ENCODE measurements at places on chromosomes 2 and 18.
A peak's percentile ranks its signal among the peaks of the same experiment; 100 is the strongest.

DNA sequence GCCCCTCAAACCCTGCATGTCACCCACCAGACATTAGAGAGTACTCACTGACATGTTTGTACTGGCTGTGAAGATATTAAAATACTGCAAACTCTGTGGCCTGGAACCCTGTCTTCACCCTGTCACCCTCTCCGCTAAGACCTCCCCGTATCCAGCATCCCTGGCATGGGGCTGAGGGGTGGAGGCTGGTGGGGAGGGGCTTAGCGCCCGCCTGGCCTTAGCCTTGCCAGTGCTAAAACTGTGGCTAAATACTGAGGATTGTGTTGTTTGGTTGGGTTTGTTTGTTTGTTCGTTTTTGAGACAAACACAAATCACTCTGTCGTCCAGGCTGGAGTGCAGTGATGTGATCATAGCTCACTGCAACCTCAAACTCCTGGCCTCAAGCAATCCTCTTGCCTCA is 1.8 kb downstream of the PSTPIP2 start:
- DNase-seq = no peak

GRCh38 chr18:6054256-6054842 is 159.0 kb upstream of the TMEM200C start:
- no peak for DNase-seq

DNA sequence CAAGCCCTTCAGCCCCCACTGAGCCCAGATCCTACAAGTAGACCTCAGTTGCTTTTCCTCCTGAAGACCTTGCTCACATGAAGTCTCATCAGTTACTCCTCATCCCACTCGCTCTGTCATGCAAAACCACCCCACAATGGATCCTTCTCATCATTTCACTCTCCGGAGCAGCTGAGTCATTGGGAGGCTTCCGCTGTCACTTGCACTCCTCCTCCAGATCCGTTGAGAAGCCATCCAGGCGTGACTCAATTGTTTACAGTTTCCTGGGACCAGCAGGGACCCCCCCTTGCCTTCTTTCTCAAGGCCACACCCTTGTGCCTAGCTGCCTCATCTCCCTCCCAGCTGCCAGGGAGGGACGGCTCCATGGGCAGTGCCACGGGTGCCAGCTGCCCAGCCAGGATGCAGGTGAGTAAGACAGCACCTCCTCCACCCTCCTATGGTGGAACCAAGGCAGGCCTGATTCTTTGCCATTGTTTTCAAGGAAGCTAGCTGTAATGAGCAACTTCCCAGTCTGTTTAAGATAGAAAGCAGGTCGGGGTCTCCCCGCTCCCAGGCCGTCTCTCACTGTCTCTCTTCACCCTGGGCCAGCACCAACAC is 16.3 kb downstream of the GPR55 start:
- DNase-seq = peak; percentile 25

GRCh38 chr2:140128909-140129308 is 1348.7 kb upstream of the NXPH2 start:
- DNase-seq = no peak

- DNase-seq = no peak
These were observed 12.0 kb downstream of the MRPL35 start for GRCh38 chr2:86211033-86211795.

- DNase-seq = no peak
These were observed 61.1 kb downstream of the GATA6 start for GRCh38 chr18:22230471-22230945.

- DNase-seq = no peak
These were observed 217.1 kb downstream of the DYSF start for GRCh38 chr2:71670430-71670795.

DNA sequence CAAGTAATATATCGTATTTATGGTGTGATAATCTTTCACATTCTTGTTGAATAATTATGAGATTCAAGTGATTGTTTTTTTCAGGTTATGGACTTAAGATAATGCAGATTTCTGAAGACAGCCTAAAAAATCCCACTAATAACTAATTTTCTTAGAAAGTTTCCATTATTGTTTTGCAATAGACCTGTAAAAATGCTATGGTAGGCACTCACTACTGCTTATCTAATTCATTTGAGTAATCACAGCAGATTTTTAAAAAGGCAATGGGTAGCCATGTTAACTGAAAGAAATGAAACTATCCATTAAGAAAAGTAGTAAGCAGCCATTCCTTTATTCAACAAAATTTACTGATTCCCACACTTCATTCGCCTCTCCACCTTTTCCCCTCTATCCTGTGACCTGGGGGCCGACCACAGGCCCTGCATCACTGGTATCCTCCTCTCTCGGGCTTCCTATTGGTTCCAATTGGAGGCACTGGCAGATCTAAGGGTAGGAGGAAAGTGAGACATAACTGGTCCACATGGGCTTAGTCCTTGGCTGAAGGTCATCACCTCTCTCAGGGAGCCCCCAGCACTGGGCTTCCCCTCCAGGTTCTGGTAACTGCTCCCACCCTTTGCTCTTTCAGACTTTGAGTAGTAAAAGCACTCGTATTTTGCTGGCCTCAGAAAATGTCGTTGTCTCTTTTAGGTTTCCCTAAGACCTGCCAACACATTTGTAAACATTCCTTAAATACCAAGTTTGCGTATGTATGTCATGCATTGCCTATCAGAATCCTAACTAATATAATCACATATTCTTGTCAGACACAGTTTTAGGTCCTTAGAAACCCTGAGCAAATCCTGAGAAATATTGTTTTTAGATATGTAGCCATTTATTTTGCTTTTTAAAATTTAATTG is 18.5 kb downstream of the RBMS1 start:
- no peak for DNase-seq

DNA sequence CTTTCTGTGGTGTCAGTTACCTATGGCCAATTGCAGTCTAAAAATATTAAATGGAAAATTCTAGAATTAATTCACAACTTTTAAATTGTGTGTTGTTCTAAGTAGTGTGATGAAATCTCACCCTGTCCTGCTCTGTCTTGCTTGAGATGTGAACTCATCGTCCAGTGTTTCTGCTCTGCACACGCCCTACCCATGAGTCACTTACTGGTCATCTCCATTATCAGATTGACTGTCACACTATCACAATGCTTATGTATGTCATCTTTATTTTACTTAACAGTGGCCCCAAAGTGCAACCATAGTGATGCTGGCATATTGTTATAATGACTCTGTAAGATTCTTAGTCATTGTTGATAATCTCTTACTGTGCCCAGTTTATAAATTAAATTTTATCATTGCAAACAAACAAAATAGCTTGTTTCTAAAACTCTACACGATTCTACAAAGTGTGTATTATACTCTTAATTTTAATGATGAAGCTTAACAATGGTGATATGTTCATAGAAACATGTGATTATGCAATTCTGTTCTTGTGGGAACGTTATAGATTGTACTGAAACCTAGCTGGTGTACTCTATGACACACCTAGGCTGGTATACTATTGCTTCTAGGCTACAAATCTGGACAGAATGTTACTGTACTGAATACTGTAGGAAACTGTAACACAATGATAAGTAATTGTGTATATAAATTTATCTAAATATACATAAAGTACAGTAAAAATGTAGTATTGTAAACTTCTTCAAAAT is 1086.8 kb upstream of the PIK3C3 start:
- no peak for DNase-seq

DNA sequence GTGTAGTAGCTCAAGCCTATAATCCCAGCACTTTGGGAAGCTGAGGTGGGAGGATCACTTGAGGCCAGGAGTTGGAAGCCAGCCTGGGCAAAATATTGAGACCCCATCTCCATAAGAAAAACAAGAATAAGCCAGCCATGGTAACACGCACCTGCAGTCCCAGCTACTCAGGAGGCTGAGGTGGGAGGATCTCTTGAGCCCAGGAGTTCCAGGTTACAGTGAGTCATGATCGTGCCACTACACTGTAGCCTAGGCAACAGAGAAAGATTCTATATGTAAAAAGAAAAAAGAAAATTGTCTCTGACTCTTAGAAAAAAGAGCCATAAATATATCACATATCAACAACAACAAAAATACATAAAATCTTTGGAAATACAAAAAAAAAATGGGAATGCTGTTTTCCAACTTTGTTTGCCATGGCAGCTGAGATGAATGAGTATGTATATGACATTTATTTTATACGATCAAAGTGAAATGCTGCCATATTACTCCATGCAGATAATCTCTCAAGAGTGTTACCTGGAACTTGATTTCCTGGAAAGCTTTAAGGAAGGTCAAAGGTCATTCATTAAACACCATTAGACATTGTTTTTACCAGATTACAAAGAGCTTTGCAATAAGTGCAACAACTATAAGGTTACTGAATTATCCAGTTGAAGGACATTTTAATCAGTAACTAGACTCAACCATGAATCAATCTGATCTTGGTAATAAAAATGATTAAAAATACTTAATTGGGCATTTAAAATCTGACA is 19.7 kb upstream of the DAPL1 start:
- no peak for DNase-seq

DNA sequence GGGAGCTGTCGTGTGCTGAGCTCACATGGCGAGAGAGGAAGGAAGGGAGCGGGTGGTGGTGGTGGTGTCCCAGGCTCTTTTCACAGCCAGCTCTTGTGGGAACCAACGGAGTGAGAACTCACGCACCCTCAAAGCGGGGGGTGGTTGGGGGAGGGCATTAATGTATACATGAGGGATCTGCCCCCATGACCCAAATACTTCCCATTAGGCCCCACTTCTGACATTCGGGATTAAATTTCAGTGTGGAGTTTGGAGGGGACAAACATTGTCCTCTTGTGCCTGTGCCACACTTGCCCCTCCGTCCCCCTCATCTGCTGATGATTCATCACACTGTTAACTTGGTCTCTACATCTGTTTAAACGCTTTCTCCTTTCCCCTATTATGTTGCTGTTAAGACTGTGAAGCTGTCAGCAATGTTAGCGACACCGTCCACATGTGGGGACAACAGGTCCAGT is 22.5 kb downstream of the INPP4A start:
- no peak for DNase-seq

DNA sequence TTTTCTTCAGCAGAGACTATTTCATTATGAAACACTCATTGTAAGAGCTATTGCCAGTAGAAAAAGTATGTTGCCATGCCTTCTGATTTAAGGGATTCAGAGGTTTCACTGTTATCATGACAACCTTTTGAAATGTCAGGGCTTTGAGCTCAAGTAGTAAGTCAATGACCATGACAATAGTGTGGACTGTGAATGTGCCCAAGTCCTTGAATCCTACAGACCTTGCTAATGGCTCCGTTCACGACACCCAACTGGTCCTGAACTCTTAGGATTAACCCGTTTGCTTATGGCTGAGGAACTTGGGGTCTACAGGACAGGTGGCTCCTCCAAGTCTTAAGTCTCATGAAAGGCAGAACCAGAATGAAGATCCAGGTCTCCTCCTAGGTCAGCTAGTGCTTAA is 17.6 kb upstream of the KIDINS220 start:
- no peak for DNase-seq

DNA sequence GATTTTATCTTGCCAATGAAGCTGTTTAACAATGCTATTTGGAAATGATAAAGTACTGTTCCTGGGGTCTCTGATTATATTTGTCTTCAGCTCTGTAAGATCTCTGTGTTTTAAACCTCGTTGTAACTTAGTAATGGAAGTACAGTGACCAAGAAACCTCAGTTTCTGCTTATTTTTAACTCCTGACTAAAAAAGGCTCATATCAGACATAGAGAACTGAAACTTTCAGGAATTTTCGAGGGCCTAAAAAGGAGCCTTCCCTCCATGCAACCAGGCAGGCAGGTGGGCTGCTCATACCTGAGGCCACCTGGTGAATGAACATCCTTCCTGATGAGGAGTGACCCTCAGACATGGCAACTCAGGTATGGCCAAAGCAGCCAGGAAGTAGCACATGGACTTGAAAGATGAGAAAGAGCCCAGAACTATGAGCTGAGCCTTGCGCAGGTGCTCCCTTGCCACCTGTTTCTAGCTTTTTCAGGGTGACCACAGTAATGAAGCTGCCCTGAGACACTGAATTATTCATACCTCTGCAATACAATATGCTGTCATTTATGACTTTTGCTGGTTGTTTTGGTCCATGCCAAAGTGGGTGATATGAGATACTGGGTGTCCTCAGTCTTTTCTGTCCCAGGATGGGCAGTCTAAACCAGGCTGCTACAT is 23.9 kb downstream of the MYO3B start:
- no peak for DNase-seq

DNA sequence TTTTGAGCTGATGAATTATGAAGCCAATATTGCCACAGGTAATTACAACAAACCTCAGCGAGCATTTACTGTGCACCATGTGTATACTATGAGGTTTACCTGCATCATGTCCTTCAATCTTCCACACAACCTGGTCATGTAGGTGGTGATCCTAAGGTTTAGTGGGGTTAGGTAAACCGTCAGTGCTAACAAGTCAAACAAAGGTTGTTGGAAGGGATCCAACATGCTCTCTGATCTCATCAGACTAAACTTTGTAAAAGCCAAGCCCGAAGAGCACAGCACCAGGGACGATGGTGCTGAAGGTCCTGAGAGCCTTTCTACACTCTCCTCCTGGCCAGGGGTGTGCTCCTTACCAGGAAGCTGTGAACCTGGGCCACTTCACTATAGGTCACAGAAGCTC is 29.4 kb downstream of the SH3YL1 start:
- DNase-seq = no peak

- DNase-seq = no peak
These were observed at the start of gene IHH for GRCh38 chr2:219060821-219061791. Gene IHH, minus strand, starts transcription at chr2:219060921. Its CDS starts 454 bp downstream, at chr2:219060467.

DNA sequence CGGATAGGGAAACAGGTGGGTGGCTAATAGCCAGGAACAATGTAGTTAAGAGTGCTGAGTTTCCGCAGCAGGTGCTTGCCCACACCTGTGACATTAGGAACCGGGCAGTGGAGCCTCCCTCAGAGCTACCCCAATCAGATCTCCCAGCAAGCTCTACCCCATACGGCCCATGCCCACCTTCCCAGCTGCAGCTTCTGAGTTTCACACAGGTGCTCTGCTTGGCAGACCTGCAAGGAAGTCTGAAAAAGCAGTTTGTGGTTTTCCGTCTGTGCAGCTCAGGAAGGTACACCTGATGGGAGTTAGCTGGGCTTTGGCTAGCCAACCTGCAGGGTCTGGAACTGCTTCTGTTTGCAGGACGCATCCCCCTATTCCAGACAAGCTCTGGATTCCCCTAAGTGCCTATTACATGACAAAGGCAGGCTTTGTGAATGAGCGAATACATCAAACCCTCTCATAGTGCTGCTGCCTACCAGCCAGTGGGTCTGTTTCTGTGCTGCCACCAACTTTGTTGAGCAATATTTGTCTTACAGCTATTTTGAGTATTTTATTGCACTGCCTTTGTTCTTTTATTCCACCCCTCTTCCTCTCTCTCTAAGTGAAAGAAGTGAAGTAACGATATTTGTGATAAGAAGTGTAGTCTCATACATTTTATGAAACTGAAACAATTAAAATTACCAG is 24.7 kb upstream of the CEP68 start:
- no peak for DNase-seq

- no peak for DNase-seq
These were observed 63.8 kb upstream of the GPR45 start for GRCh38 chr2:105177536-105178254.

DNA sequence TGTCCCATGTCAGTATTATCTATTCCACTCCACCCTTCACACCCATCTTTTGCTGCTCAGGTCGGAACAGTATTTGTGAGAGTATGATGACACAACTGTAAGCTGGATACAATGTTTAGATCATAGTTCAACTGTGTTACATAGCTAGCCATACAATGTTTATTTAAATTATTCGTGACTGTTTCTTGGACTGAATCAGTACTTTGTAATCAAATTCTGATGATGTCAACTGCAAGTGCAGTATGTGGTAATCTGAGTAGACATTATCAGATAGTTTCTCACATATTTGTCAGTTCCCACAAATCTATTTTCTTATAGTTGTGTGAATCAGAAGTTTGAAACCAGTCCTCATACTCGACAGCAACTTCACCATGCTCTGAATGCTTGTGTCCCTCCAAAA is 177.6 kb downstream of the ZNF407 start:
- no peak for DNase-seq

All from activated T-cell treated with anti-CD3 and anti-CD28 coated beads for 4 hours (primary cell).